ENCODE measurements at places on chromosomes 12 and 14. TPM values are rescaled to one million over a fixed set of nuclear protein-coding genes. Genes with fewer than 3 reads are reported as not detected.

The PAN2 gene
- 112 TPM for total RNA-seq

The TTC6 gene
- total RNA-seq = not detected

The PIWIL1 gene
- total RNA-seq = not detected

DNA sequence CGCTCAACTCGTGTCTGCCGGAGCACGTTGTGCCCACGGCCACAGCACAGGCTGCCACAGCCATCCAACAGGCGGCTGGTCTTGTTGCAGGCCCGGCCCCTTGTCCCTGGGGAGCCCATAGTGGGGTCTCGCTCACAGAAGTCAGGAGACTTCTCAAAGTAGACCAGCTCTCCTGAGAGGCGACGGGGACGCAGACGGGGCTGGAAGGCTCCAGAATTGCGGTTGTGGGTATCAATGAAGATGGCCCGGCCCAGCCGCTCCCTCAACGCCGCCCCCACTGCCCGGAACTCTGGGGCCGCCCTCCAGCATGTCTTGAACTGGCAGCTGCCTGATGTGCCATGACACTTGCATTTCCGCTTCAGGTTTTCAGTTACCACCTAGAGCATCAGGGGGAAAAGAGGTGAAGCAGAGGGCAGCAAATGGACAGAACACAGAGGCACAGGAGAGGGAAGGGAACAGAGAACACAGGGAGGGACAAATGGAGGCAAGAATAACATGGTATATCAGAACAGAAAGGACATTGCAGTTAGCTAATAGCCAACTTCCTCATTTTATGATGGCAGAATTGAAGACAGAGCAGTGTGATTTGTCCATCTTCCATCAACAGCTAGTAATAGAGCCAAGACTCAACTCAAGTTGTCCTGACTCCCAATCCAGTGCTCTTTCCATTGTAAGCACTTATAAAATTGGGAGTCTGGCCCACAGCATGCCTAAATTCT, 5.2 kb downstream of the WNT10B start:
- no peak for DNase-seq
- peaks cover 29% of the 10 kb centered on the region for H3K27me3 ChIP-seq
- peaks cover 29% of the 10 kb centered on the region for H3K4me1 ChIP-seq
- H3K4me3 ChIP-seq = no peak overlapping the region
- H3K27ac ChIP-seq = no peak overlapping the region

- H3K27me3 ChIP-seq = peaks cover 9% of the 10 kb centered on the region
- no peak for DNase-seq
- peaks cover 8% of the 10 kb centered on the region for H3K4me1 ChIP-seq
- H3K27ac ChIP-seq = no peak overlapping the region
- H3K4me3 ChIP-seq = no peak overlapping the region
Measured at GRCh38 chr12:13005649-13006048, 5.6 kb upstream of the HEBP1 start.

The SMIM41 gene
- not detected for total RNA-seq

GRCh38 chr14:58871573-58871972, 233.8 kb downstream of the DACT1 start:
- no peak for DNase-seq
- H3K27me3 ChIP-seq = no peaks in the 10 kb centered on the region

The FGF23 gene
- not detected for total RNA-seq

GRCh38 chr14:37428954-37429353, 166.1 kb downstream of the FOXA1 start:
- DNase-seq = no peak
- H3K27ac ChIP-seq = no peak overlapping the region
- H3K36me3 ChIP-seq = peaks cover 1% of the 10 kb centered on the region
- H3K27me3 ChIP-seq = no peaks in the 10 kb centered on the region
- no peaks in the 10 kb centered on the region for H3K4me1 ChIP-seq
- no peak overlapping the region for H3K4me3 ChIP-seq

DNA sequence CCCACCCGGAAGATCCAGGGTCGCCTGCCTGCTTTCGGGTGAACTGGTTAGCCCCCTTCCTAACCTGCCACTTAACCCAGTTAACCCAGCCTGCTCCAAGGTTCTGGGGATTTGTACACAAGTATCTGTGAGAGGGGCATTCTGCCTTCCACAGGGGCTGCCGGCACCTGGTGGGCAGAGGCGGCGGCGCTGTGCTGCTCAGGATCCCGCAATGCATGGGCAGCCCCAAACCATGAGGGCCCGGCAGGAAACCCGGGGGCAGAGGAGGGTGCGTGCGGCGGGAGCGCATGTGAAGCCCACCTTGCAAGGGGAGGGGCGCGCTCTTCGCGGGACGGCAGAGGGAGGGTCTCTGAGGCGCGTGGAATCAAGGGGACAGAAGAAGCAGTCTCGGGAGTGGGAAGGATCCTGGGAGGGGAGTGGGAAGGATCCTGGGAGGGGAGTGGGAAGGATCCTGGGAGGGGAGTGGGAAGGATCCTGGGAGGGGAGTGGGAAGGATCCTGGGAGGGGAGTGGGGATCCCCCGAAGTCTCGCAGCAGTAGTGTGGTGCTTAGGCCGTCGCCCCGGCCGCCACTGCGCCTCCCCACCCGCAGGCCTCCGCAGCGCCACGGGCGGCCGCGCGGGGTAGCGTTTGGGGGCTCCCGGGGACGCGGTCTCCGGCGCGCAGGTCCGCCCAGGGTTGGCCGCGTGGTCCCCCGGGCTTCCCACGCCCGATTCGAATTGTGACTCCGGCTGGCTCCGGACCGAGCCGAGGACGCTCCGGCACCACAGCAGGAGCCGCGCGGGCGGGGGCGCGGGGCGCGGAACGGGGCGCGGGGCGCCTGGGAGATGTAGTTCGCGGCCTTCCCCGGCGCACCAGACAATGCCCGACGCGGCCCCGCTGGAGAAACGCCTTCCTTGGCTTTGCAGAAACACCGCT, 4.9 kb upstream of the MTA1 start:
- peaks cover 19% of the 10 kb centered on the region for H3K27me3 ChIP-seq
- DNase-seq = peak; percentile 79
- no peak overlapping the region for H3K27ac ChIP-seq

Measured in activated T-cell treated with anti-CD3 and anti-CD28 coated beads, Interleukin-2, amount 50 U/mL, for 72 hours (primary cell).